ENCODE measurements at places on chromosomes 7 and 10.
A peak's percentile ranks its signal among the peaks of the same experiment; 100 is the strongest.

DNA sequence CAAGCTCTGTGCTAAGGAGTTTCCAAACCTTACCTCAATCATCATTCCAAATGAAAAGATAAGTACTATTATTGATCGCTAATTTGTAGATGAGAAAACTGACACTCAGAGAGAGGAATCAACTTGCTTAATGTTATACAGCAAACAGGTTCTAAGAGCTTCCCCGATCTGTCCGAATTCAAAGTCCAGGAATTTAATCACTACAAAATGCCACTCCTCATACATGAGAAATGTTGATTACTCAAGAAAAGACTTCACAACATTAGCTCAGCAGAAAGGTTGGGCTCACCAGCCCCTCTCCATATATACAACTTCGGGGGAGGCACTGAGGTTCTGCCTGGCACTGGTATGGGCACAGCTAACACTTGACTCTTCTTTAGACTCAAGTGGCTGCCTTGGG, 80.7 kb downstream of the SLC16A9 start:
- DNase-seq: no peak

GRCh38 chr10:48608279-48608681, 3.4 kb upstream of the ARHGAP22 start:
- DNase-seq: peak; percentile 75

DNA sequence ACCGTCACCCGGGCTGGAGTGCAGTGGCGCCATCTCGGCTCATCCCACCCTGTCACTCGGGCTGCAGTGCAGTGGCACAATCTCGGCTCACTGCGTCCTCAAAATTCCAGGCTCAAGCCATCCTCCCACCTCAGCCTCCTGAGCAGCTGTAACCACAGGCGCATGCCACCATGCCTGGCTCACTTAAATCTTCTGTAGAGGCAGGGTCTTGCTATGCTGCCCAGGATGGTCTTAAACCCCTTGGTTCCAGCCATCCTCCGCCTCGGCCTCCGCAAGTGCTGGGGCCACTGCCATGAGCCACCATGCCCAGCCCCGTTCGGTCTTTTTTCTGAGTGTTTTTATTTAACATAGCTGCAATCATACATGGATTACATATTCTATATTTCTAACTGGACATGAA, 30.6 kb downstream of the ZFAND2A start:
- peak; percentile 29 for DNase-seq

DNA sequence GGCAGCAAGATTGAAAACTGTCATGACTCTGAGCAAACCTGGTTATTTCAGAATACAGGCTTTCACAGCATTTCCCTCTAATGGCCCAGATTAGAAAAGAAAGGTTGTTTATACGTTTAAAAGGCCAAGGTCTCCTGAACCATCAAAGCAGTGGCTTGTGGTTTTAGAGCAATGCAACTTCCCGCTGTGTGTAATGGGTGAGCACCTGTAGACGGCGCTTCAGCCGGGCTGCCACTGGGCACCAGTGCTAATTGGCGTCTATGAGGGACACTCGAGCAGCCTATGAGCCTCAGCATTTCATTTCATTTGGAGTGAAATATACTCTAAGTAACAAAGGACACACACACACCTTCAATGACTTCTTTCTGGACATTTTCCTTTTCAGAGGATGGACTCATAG, 671.0 kb upstream of the FZD8 start:
- DNase-seq: no peak

DNA sequence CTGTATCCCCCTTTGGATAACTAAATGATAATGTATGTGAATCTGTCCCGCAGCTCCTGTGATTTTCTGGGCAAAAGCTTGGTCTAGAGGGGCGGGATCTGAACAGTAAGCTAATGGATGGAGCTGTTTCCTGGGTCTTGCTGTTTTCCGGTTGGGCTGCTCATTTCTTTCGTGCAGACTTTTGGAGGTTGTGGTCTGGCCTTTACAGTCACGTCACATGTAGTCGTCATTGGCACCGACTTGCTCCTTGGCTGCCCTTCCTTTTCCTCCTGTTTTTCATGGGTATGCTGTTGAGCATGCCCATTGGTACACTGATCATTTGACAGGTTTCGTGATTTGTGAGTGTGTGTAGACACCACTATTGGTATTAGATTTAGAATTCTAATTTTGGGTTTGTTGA, 2.0 kb downstream of the FBH1 start:
- peak; percentile 49 for DNase-seq

- DNase-seq: no peak
Measured at GRCh38 chr7:132102942-132103341, 473.3 kb downstream of the PLXNA4 start.

- no peak for DNase-seq
Measured at GRCh38 chr10:24872049-24872789, 80.2 kb downstream of the PRTFDC1 start.

- no peak for DNase-seq
Measured at GRCh38 chr10:63227207-63227895, 94.2 kb downstream of the NRBF2 start.

DNA sequence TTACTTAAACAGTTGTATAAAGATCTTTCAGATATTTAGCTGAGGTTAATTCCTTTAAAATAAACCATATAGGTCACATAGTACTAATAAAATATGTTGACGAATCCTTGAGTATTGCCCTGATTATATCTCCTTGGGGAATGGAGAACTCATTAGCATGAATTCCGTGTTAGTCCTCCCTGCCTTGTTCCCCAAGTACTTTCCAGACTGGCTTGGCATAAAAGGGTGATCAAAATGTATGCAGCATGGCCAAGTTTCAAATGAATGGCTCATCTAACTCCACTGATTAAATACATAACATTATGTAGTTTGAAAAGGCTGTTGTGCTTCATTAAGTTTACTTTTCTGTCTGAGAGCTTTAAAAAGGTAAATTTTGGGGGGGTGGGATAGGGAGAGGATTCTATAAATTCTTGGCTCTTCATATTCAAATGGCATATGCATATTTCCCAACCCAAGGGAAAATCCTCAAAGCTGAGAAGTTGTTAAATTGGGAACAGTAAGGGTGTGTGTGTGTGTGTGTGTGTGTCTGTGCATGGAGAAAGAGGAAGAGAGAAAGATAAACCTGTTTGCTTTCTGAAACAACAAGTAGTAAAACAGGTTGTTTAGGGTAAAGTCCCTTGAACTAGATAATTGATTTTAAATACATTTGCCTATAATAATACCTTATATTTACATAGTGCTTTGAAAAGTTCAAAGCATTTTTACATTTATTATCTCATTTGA, 4.8 kb upstream of the ADD3 start:
- DNase-seq: no peak

DNA sequence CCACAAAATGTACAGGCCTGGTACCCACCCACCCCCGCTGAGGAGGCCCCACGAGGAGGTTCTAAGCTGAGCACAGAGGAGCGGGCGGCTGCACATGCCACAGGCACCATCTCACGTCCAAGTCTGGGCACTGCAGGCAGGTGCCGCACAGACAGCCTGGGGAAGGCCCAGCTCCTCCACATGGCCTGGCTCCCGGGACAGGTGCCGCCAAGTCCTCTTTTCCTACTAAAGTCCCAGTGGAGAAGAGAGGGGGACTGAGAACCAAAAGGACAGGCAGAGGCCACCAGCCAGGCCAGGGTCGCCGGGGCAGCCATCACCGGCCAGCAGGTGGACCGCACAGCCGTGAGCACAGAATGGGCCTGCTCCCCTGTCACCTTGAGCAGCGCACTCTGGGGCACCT, 91.1 kb downstream of the MAD1L1 start:
- DNase-seq: no peak

- no peak for DNase-seq
Measured at GRCh38 chr7:44633254-44634186, 27.1 kb downstream of the OGDH start.

GRCh38 chr10:34615770-34616169, 199.3 kb downstream of the PARD3 start:
- no peak for DNase-seq

DNA sequence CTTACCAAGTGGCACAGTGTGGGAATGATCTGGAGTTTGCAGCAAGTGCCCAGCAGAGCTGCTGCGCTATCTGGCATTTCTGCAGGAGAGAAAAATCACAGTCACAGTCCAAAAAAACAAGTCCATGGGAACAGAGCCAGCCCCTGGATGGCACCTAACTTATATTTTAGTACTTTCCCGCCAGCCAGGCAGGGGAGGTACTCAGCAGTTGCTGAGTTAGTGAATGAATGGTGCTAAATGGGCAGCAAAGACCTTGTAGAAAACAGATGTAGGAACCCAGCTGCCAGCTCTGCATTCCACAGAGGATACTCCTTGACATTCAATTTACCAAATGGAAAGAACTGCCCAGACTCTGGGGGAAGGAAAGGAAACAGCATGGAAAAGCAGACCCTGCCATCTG, 54.5 kb downstream of the GSDME start:
- no peak for DNase-seq

- DNase-seq: no peak
Measured at GRCh38 chr10:36171556-36171952, 529.5 kb upstream of the FZD8 start.

GRCh38 chr10:92173996-92174395, 116.9 kb downstream of the CPEB3 start:
- DNase-seq: no peak

- no peak for DNase-seq
Measured at GRCh38 chr7:8070451-8071180, 102.0 kb downstream of the GLCCI1 start.

DNA sequence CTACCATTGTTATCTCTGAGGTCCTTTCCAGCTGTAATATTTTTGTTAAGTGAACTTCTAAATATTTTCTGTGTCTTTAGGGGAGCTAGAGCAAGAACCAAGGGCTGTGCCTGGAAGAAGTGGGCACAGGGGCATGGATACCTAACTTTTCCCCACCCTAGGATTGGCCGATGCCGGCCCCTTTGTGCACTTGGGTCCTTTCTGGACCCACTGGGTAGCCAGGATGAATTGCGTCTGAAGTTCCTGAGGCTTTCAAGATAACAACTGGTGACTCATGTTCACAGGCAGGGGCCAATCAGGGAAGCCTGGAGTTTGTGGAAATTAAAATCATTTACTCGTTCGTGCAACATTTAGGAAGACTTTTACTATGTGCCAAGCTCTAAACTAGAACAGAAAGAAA, 758 bp downstream of the DPCD start:
- DNase-seq: no peak

DNA sequence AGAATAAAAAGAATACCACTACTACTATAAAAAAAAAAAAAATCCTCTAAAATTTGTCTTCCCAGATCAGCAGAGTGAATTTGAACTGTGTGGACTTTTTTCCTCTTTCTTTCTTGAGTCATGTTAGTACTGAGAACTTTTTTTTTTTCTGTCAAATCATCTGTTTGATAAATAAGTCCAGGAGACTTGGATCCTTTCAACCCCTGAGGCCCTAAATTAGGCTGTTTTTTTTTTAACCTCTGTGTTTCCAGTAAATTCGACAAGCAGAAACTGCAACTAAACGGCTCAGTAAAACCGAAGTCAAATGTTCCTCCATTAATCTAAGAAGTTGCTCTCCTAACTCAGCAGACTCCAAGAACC, 2.7 kb downstream of the MAP3K8 start:
- no peak for DNase-seq

DNA sequence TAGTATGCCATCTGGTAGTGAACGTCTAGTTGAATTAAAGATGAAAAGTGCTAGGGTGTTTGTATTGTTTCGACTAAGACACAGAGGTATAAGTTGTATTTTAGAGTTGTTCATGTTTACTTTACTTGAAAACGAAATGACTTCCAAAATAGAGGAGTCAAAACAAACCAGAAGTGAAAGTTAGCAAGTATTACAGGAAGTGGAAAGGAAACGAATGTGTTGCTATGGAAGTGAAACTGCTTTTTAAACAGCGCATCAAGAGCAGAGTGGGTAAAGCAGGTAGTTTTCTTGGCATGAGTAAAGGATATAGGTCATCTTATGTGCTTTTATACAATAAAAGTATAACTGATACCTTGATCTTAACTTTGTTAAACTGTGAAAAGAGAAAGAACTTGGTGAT, 20.0 kb upstream of the GALNTL5 start:
- DNase-seq: no peak

GRCh38 chr10:5070648-5071410, 23.4 kb upstream of the AKR1C3 start:
- DNase-seq: no peak

- no peak for DNase-seq
Measured at GRCh38 chr10:117480097-117480496, 62.4 kb upstream of the EMX2 start.

DNA sequence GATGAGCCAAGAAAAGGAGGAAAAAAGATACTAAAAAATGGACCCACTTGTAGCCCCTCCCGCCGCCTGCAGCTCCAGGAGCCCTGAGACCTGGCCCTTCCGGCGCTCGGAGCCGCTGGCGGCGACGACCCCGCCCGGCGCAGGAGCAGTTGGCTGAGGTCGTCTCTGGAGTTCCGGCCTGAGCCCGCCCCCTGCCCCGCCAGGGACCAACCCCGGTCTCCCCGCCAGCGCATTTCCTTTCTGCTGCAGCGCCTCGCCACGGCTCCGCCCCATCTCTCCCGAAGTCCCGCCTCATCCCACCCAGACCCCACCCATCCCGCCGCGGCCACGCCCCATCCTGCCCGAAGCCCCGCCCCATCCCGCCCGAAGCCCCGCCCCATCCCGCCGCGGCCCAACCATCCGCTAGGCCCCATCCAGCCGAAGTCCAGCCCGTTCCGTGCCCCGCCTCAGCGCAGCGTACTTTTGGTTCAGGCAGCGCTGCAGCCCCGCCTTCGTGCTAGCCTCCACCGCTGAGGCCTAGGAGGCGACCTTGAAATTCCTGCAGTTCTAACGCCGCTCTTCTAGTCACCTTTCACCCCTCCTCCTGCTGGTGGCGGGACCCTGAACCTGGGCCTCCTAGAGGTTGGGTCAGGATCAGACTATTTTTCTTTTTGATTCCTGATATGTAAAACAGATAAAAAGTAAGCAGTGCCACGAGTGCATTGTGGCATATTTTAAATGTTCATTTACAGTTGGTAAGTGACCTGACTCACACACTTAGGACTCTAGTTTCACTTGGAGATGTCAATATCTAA, at the start of gene STN1:
Gene STN1, minus strand, starts transcription at position 132 of the 794 bp plus-strand sequence. CDS start 590 bp downstream, outside the sequence.
- peak; percentile 99 for DNase-seq

DNA sequence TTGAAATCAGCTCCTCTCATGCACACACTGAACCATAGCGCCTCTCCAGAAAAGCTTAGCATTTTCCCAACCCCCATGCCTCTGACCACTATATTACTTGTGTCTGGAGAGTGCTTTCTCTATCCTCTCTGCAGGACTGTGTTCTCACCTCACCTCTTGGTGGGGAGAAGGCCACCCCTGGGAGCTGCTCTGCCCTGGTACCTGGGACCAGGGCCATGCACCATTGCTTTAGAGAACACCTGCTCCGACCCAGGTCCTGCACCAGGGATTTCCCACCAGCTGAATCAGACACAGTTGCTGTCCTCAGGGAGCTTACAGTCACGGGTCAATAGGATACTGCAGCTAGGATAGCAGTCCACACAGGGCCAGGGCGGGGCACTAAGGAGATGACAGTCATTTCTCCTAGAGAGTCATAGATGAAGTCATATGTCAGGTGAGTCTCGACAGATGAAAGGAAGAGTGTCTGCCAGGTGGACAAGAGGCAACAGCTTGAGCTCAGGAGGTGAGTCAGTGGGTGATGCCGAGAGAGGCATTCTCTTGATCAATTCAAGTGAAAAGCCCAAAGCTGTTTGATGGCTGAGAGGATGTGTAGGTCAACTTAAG, 619 bp upstream of the LMTK2 start:
- no peak for DNase-seq
